ENCODE measurements at places on chromosomes 7 and 10.

DNA sequence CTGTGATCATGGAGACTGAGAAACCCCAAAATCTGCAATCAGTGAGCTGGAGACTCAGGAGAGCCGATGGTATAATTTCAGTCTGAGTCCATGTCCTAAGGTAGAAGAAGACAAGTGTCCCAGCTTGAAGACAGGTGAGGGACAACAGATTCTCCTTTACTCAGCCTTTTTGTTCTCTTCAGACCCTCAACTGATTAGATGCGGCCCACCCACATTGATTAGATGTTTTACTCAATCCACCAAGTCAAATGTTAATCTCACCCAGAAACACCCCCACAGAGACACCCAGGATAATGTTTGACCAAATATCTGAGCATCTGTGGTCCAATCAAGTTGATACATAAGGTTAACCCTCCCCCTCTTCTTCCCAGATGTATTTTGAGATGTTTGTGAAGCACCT, 131.2 kb downstream of the PFKFB3 start:
- DNase-seq, result no peak

GRCh38 chr7:50470250-50471163, 20.4 kb upstream of the FIGNL1 start:
- no peak for DNase-seq

DNA sequence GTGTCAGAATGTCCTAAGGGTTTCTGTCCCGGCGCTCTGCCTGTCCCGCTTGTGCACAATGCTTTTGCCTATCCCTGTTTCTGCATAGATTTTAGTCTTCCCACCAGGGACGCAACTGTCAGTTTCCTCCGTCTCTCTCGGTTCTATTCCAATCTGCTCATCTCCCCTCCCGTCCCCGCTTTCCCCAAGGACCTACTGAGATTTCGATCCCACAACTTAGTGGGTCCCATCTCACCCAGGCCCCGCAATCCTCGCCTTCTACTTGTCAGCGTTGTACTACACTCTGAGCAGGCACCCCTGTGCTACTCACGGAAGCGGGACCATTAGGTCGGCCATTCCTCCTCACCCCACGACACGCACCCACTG, 519 bp upstream of the ZNF655 start:
- DNase-seq, result no peak

GRCh38 chr7:23350466-23350865, 51.3 kb downstream of the MALSU1 start:
- DNase-seq, result no peak

DNA sequence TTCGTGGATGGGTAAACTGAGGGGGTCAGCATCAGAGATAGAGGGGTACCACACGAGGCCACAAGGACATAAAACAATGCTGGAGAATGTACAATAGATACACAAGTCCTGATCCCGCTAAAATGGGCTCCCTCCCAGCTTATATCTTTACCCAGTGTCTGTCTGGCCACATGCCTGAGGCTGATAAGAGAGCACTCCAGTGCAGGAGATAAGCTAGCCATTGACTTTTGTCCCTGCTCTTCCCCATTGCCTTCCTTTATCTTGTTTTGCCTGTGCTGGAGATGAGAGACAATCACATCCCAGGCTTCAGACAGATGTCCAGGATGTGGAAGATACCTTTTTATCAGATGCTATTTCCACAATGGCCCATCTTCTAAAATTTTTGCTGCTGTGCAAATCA, 6.0 kb downstream of the GAD2 start:
- no peak for DNase-seq

- no peak for DNase-seq
These were observed 59.9 kb downstream of the BMPER start for GRCh38 chr7:33965183-33965744.

- DNase-seq, result no peak
These were observed 162.8 kb upstream of the ZMIZ1 start for GRCh38 chr10:78905957-78906308.

DNA sequence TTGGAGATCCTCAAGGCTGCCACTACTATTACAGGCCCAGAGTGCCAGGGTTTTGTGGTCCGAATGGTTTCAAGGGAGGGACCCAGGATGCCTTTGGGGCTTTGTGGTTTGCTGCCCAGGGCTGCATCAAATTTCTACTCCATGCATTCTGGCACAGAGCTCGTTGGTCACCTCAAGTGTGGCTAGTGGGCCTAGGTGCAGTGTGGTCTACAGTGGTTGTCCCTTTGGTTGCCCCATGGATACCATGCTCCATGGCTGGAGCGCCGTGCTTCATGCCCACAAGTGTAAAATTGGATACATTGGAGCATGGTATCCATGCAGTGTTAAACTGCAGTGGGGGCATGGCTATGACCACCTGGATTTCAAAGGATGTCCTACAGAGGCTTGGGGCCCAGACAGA, 5.4 kb upstream of the PRF1 start:
- DNase-seq, result no peak

- DNase-seq, result no peak
These were observed 132.2 kb upstream of the INHBA start for GRCh38 chr7:41834805-41835694.

DNA sequence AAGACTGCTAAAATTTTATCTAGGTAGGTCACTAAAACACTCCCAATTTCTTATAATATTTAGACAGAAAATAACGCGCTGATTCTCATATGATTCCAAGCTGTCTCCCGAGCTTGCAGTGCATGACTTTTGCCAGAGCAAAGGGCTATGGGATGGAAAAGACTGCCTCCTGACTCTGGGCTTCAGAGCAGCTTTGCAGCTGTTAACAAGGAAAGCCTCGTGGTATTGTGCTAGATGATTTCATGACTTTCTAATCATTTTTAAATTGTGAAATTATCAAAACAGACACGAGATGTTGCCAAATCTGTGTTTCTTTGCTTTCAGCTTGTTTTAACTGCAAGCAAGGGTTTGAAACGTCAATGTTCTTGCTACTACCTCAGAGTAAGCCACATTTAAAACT, 238.3 kb downstream of the AGMO start:
- no peak for DNase-seq

DNA sequence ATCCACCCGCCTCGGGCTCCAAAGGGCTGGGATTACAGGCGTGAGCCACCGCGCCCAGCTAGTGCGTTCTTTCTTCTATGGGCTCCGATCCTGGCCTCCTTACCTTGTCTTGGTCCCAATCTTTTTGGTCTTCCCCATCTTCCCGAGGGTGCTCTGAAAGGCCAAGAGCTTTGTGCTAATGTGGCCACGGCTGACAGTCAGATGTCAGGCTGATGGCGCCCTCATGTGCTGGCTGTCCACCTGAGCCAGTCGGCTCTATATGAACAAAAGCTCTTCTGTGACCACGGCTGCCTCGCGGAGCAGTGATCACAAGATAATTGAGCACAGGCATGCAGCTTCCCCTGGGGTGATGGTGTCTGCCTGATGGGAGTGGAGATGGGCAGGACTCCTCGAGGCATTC, 11.0 kb upstream of the AHCYL2 start:
- peak; percentile 52 for DNase-seq

GRCh38 chr7:516606-517456, 2.8 kb downstream of the PDGFA start:
- no peak for DNase-seq

All from Karpas-422 (cell line).